ENCODE measurements at places on chromosomes 2 and 18.

- DNase-seq = no peak
Observed at GRCh38 chr18:23099621-23100020, 35.7 kb upstream of the CABLES1 start.

- DNase-seq = no peak
Observed at GRCh38 chr2:13714466-13714865, 918.1 kb upstream of the LRATD1 start.

DNA sequence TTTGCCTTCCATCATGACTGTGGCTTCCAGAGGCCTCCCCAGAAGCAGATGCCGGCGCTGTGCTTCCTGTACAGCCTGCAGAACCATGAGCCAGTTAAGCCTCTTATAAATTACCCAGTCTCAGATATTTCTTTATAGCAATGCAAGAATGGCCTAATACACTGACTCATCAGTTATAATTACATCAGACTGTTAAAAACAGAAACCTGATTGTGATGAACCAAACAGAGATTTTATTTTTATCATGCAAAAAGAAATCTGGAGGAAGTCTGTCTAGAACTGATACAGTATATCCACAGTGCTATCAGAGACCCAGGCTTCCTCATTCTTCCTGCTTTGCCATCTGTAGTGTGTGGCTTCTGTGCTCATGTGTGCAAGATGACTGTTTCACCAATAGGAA lies 93.4 kb upstream of the MEX3C start:
- no peak for DNase-seq

- DNase-seq = no peak
Observed at GRCh38 chr2:34738691-34739090, 1139.6 kb upstream of the FAM98A start.

- DNase-seq = no peak
Observed at GRCh38 chr2:5121642-5122041, 570.5 kb upstream of the SOX11 start.

DNA sequence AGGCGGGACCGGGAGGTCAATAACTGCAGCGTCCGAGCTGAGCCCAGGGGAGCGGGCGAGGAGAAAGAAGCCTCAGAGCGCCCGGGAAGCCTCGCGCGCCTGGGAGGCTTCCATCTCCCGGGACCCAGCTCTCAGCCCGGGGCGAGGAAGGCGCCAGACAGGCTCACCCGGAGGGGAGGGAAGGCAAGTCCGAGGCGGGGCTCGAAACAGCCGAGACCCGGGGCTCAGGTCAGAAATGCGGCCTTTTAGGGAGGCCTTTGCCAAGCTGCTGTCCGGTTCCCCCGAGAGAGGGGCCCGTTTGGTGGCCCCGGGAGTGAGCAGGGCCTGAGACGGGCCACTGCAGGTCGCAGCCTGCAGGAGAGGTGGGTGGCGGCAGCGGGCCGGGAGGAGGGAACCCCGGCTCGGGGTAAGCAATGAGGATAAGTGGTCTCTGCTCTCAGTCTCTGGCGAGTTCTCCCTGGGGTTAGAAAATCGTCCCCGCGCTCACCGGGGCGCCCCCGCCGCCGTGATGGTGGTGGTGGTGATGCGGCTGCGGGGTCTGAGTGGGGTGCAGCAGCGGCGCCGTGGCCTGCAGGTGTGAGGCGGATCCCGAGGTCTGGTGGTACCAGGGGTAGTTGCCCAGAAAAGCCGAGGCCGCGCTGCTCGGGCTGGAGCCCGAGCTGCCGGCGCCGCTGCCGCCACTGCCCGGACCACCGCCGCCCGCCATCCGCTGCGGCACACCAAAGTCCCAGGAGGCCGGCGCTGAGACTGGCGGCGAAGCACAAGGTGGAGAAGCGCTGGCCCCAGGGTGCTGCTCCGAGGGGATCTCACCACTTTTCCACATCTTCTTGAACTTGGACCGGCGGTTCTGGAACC lies 2.4 kb downstream of the DLX2 start:
- DNase-seq = no peak

DNA sequence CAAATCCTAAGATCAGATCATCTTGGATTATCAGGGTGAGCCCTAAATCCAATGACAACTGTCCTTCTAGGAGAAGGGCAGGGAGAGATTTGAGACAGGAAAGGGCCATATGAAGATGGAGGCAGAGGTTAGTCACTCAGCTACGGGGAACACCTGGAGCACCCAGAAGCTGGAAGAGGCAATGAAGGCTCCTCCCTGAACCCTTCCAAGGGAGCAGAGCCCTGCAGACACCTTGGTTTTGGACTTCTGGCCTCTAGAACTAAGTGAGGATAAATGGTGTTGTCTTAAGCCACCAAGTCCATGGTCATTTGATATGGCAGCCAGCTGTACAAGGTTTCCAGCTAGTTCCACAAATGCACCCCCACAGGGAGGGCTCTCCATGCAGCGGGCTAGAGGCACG lies 6.9 kb upstream of the PTPN2 start:
- DNase-seq = no peak

DNA sequence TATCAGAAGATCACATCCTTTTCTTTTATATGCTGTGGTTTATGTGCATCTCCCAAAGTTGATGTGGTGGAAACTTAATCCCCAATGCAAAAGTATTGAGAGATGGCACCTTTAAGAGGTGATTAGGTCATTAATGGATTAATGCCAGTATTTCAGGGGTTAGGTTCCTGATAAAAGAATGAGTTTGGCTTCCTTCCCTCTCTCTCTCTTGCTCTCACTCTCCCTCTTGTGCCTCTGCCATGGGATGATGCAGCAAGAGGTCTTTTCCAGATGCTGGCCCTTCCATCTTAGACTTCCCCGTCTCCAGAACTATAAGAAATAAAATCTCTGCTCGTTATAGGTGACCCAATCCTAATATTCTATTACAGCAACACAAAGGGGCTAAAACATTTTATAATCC lies 85.0 kb downstream of the TTC27 start:
- DNase-seq = no peak

- no peak for DNase-seq
Observed at GRCh38 chr2:169131587-169132512, 62.5 kb downstream of the DHRS9 start.

- DNase-seq = no peak
Observed at GRCh38 chr18:39244242-39244641, 1678.6 kb upstream of the CELF4 start.

GRCh38 chr2:85674417-85674816 lies 6.4 kb upstream of the SFTPB start:
- no peak for DNase-seq

GRCh38 chr2:210611466-210611865 lies 55.1 kb downstream of the CPS1 start:
- no peak for DNase-seq

- no peak for DNase-seq
Observed at GRCh38 chr18:36653870-36654269, 174.9 kb downstream of the TPGS2 start.

DNA sequence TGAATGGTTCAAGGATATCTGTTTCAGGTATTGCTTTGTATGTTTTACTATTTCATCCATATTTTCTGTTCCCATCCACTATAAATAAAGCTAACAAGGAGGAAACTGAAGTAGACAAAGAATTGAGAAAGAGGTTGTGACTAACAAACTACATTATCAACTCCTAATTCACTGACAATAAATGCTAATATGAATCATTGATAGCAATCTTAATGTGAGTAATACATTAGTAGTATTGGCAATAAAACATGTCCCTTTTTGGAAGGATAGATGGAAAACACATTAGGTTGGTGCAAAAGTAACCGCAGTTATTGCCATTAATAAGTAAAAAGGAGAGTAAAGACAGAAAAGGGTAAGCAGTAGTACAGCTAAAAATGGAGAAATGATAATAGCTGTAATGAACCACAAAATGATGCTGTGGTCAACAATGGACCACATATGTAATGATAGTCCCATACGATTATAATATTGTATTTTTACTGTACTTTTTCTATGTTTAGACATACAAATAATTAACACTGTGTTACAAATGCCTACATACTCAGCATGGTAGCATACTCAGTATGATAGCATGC lies 104.7 kb downstream of the THADA start:
- no peak for DNase-seq

DNA sequence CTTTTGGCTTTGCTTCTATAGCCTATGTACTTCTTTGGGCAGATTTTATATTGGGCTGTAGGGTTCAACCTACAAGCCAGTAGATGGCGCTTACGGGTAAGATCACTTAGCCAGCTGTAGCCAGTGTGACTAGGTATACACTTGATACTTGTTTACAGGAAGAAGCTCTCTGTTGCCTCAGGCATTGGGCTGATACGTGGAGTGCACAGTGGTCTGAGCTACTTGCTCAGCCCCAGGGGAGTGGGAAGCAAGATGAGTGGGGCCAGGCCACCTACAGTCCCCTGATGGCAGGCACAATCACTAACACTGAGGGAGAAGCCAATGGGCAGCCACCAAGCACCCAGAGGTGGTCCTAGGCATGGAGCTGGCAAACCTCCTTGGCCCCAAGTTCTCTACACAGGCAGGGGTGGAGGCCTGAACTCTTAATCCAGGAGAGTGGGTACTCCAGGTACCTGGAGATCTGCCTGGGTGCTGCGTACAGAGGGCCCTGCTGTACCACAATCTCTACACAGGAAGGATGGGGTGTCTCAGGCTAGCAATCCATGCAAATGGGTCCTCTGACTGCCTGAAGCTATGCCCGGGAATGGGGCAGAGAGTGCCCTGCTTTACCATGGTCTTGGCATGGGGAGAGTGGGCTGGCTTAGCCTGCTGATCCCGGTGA lies 122.2 kb downstream of the NCOA1 start:
- no peak for DNase-seq

GRCh38 chr2:160362018-160362417 lies 131.6 kb downstream of the RBMS1 start:
- DNase-seq = no peak

GRCh38 chr2:14180333-14180732 lies 452.2 kb upstream of the LRATD1 start:
- DNase-seq = no peak

DNA sequence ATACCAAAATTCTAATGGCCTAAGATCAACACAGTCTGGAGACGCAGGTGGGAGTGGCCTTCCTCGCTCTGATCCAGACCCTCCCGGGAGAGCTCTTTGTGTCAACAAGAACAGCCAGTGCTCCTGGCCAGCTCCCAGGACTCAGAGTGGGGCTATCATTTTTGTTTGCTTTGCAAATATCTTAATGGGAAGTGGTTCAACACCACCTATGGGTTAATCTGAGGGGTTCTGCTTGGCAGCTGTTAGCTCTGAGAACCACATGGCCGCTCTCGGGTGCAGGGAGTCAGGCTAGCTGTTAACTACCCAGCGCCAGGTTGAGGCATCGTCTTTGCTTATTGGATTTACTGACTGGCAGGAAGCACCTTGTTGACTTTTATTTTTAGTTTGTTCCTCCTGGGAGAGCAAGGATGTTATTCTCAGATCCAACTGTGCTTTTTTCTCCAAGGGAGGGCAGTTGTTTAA lies 184.8 kb upstream of the SP5 start:
- DNase-seq = no peak

DNA sequence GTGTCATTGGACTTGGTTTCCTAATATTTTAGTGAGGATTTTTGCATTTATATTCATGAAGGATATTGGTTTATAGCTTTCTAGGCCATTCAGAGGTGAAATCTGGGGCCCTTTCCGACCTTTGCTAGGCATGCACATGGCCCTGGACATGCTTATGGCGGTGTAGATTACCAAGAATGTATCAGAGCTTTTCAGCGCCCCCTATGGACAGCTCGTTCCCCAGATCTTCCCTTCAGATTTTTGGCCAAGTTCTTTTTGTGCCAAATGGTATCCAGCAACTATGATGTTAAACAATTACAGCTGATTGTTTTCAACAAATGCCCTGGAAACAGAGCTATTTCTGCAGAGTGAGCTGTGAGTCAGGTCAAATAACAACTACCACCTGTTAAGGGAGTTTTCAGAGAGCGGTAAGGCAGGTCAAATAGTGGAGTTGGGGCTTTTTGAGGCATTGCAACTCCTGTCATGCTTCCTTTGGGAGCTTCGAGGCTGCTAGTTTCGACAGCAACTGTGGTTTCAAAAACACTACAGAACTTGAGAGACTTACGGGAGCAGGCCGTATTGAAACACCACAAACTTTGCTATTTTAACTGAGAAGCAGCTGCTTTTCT lies 188.3 kb downstream of the ZNF516 start:
- no peak for DNase-seq

DNA sequence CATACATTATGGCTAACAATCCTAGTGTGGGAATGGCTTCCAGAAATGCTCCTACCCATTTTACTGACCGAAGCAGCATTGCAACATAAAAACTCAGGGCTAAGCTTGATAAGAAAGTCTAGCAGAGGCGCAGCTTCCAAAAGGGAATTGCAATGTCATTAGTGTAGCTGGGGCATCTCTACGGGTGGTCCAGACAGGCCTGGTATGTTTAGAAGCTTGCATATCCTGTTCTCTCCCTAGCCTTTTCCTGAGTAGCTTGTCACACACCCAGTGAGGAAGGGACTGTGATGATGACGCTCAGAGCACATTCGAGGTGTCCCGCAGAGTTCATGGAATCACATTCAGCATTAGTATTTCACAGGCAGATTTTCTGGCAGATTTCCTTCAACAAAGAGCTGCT lies 38.0 kb upstream of the COL5A2 start:
- no peak for DNase-seq

DNA sequence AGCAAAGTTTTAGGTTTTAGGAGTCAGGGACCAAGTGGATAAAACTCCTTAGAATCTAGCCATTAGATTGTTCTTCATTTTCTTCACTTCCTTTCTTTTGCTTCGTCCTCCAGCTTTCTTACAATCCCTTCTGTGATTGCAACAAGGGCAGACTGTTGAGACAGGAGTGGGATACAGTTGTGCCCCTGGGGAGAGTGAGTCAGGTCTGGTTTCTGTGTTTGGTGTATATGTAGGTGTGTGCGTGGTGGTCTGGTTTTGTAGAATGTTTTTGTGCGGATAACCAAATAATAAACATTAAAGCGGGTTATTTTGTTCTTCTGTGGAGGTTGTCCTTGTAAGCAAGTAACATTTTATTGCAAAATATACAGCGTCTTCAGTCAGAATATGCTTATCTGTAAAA lies 7.3 kb downstream of the INSIG2 start:
- no peak for DNase-seq

- no peak for DNase-seq
Observed at GRCh38 chr2:225171350-225171749, 129.1 kb upstream of the DOCK10 start.
